ENCODE measurements at places on chromosomes 4 and X.

DNA sequence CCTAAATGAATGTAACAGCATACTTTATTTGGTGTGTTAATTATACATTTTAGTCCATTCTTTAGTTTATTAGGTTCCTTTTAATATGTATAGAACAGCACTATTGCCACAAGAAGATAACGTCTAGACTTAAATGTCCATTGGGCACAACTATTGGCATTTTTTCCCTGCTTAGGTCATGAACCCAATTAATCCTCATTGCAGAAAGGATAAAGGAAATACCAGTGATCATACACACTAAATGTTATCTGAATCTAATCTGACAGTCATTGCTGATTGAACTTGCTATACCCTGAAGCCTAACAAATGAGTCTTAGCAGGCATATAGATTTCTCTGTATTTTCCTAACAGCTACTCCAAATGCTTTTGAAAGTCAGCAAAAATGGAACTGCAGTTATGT, 2250.0 kb upstream of the AGA start:
- DNase-seq, result no peak

- DNase-seq, result peak; percentile 6
Measured at GRCh38 chr4:108834835-108835384, 72.1 kb upstream of the ETNPPL start.

DNA sequence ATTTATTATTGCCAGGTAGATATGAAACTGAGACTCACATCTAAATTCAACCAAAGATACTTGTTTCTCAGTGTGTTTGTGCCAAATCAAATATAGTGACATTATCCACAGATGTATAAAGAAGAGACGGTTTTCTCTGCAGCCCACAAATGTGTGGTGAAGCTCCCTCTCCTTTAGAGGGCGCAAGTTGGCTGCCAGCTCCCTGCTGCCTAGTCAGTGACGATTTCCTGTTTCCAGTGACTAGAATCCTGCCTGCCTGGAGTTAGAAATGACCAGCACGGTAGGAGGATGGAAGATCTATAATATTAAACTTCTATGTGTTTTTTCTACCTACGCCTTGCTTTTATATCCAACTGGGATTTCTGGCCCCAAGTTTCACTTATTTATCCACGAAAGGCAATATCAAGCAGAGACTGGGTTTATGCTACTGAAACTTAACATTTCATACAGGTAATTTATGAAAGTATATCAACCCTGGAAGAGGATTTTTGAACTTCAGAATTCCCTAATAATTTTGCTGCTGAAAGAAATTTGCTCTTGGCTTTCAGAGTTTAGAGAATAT, 1793.7 kb upstream of the TENM3 start:
- peak; percentile 63 for DNase-seq

DNA sequence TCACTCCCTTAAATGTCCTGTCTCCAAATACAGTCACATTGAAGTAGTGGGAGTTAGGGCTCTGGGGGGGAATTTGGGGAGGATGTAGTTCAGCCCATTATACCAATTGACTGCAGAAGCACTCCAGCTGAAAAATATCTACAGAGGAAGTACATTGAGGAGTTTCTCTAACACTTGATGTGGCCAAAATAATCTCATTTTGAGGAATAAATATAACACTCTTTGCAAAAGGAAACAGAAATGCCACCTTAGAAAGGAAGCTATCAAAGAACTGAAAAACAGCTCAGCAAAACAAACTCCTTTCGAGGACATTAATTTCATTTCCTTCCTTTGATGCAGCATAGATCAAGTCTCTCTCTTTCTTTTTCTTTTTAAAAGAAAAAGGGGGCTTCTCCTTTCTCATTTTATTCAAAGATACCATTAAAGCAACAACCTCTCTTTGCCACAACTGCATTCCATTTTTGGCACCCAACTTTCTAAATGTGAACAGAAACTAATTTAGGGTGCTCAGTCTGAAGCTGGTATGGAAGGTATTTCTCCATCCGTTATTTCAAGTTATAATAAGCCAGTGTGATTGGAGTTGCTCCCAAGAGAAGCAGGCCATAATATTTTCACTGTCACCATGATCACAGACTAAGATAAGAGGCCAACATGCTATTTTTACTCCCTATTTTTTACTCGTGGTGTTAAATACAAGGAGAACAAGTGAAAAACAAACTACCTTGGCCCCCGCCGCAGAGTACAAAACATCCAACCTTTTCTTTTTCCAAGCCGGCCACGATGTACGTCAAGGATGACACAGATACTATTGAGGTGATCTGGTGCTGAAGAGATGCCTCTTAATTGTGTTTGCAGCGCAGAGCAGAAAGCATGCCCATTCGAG, 230.4 kb upstream of the GATB start:
- no peak for DNase-seq

GRCh38 chrX:32871636-32872035, 339.7 kb downstream of the DMD start:
- no peak for DNase-seq

- no peak for DNase-seq
Measured at GRCh38 chrX:51759055-51759839, 16.0 kb downstream of the GSPT2 start.

DNA sequence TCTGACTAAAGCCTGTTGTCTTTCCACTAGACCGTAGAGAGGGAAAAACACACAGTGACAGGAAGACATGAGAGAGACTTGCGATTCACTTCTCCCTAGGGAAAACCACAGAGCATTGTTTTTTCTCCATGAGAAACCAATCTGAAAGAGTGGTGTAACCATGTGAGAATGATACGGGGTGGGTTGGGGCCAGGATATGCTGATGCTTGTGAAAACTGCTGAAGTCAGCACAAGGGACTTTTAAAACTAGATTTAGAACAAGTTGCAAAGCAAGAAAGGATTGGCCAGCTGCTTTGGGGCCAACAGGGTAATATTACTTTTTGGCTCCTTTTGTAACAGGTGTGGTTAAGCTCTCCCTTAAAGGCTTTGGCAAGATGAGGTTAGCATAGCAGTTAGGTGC, 66.1 kb downstream of the NHSL2 start:
- DNase-seq, result no peak

DNA sequence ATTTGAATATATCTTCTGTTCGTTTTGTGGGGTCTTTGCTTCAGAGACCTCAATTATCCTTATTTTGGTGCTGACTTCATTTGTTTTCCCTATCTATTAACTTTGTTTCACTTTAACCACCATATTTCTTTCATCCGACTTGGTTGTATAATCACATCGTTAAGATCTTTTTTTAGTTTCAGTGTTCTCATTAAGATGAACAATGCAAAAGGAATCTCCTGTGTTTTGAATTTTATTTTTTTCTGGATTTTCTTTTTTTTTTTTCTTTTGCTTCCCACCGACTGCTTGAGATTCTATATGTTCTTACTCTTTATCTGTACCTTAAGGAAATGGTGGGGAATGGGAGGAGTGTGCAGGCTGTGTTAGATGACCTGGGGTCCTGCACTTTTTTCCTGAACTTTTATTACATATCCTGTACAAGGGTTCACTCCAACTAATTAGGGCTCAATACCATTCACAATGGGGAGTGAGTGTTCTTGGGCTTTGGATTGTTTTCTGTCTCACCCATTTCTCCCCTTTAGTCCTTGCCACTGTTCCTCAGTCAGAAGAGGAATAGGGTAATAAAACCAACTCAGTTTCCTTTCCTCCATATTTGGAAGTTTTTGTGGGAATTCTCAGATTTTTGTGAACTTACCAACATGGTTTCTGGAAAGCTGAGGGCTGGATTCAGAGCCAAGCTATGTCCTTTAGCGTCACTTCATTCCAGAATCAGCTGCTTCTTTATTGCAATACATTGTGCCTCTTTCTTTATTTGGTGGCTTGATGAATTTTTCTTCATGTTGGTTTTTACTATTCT, 43.2 kb upstream of the BMPR1B start:
- DNase-seq, result no peak

GRCh38 chrX:120736989-120737388, 107.1 kb upstream of the C1GALT1C1 start:
- no peak for DNase-seq

GRCh38 chrX:82342531-82342930, 1140.6 kb downstream of the SH3BGRL start:
- no peak for DNase-seq

- no peak for DNase-seq
Measured at GRCh38 chr4:152999346-153000075, 63.4 kb downstream of the FHDC1 start.

- no peak for DNase-seq
Measured at GRCh38 chr4:73662709-73663546, 42.7 kb upstream of the RASSF6 start.

DNA sequence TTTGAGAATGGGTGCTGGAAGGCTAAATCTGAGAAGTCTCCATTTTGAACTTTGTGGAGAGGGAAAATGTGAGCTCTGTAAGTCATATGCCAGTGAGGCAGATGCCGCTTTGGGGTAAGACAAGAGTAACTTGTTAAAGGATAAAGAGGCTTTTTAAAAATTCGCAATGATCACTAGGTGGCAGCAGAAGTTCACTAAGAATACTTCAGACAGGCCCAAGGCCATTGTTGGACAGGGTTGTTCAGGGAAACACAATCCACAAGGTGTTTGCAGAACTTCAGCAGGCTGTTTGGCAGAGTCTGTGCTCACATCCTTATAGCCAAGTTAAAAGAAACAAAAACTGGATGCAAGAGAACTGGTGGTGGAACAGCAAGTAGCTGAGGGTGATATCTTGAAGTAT, 13.7 kb upstream of the PIGA start:
- peak; percentile 47 for DNase-seq

- DNase-seq, result no peak
Measured at GRCh38 chrX:47634871-47635575, 5.3 kb upstream of the CFP start.

- no peak for DNase-seq
Measured at GRCh38 chr4:148311526-148311925, 130.7 kb downstream of the NR3C2 start.

DNA sequence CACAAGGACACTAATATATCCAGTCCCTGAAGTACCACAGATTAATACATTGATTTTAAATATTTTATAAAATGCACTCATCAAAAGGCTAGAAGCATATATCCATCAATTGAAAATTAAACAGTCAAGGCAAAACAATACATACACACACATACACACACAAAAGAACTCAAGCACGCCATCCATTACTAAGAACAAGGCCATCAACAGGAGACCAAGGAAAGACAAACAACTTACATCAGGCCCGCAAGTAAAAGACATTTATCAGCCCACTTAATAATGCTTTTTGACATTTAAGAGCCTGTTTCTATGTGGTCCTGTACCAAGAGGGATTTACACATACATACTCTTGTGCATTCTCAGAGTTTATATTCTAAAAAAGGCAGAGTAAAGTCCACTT, 50.0 kb upstream of the ZNF827 start:
- DNase-seq, result no peak

DNA sequence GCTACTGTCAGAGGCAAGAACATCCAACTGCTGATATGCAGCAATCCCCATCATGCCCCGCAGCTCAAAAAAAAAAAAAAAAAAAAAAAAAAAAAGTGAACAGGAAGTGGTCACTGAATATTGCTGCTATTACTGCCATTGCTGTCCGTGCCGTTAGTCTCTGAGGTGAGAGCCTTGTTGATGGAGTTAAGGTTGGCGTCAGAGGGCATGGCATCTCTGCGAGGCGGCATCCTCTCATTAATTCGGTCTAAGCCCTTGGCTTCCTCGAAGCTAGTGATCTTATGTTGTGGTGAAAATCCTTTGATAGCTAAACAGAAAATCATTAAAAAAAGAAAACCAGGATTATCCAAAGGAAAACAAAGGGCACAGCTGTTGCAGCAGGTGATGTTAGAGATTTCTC, 321.6 kb downstream of the PPP3CA start:
- no peak for DNase-seq

DNA sequence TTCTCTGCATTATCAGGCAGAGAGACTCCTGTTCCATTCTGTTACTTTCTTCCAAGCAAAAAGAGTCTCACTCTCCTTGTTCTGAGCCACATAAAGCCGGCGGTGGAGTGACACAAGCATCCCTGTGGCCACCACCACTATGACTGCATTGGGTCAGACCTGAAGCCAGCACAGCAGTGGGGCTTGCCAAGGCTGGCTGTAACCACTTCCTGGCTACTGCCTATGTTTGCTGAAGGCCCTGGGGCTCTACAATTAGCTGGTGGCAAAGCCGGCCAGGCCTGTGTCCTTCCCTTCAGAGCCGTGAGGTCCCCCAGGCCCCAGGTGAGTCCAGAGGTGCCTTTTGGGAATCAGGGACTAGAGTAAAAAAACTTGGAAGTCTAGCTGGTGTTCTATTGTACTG, 31.8 kb downstream of the PLAC8 start:
- no peak for DNase-seq

GRCh38 chr4:2441393-2442174, 22.8 kb downstream of the CFAP99 start:
- peak; percentile 87 for DNase-seq

- DNase-seq, result no peak
Measured at GRCh38 chr4:148964456-148964855, 522.2 kb upstream of the NR3C2 start.

GRCh38 chr4:15084780-15085179, 82.5 kb downstream of the CPEB2 start:
- no peak for DNase-seq

DNA sequence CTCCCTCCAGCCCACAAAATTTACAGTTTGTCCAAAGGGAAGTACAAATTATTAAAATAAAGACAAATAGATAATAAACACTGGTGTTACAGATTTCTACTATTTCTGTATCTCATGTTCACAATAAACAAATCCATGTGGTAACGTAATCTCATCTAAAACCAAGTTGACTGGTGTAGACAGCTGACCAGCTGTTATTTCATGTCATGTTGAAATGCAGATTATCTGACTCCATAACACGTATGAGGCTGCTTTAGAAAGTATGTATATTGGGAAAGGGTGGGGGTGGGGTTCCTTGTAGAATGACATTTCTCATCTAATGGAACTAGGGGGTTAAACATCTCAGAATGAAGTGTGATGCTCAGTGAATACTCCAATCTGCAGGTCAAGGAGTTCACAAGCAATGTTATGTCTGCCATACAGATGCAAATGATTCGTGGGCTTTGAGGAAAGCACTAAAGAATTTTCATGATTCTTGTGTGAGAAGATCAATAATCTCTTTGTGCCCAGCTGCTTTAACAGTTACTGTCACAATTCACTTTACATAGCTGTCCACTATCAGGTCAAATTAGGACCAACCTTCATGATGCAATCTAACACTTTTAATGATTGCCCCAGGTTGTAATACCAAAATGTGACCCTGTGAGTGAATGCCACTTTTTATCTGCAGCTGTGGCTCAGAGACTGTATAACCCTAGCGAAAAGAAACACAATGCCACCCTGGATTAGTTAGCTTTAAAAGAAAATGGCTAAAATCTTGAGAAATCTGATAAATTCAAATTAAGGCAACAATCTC, 114.0 kb downstream of the ENOX2 start:
- no peak for DNase-seq

DNA sequence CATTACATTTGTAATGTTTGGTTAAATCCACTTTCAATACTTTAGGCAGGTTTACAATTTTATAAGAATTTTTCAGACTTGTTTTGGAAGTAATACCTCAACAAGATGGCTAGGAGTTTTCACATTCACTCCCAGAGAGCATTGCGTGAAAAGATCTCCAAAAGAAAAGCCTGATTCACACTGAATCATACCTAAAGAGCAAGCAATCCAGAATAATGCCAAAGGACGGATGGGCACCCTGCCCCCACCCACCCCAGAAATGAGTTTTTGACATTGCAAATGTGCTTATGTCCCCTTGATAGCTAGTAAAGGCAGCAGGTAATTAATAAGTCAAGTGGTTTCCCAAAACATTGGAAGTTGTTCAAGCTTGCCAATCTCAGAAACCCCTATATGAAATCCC, 557.7 kb upstream of the TENM3 start:
- DNase-seq, result no peak
